ENCODE measurements at places on chromosomes 1 and 21.

- DNase-seq: no peak
Observed at GRCh38 chr1:1431845-1432273, 3.6 kb upstream of the VWA1 start.

DNA sequence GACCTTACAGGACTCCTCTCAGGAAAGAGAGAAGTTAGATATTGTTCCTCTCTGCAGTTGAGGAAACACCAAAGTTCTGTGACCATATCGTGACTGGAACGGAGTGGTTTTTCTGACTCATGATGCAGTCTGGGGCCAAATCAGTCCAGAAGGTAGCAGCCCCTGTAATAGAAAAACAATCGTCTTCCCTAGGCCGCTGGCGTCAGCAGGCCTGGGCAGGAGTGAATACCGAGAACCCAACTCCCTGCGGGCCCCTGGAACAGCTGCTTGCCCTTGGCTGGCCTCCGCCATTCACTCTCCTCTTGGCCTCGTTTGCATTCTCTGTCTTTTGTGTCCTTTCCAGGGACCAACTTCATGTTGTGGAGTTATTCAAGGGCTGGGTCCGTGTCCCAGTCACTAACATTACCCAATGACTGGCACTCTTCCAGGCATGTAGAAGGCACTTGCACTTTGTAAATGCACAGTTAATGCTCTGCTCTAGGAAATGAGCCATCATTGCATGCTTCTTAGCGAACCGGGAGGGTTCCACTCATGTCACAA, 10.9 kb upstream of the CD101 start:
- DNase-seq: no peak

- DNase-seq: peak; percentile 36
Observed at GRCh38 chr1:203702130-203702577, 62.8 kb upstream of the LAX1 start.

- DNase-seq: no peak
Observed at GRCh38 chr1:17648457-17649145, 106.5 kb upstream of the ACTL8 start.

- DNase-seq: no peak
Observed at GRCh38 chr1:208868554-208868953, 624.4 kb upstream of the PLXNA2 start.

GRCh38 chr1:6674771-6675170, 26.8 kb downstream of the DNAJC11 start:
- DNase-seq: no peak

- no peak for DNase-seq
Observed at GRCh38 chr1:29356663-29357062, 120.3 kb downstream of the PTPRU start.

DNA sequence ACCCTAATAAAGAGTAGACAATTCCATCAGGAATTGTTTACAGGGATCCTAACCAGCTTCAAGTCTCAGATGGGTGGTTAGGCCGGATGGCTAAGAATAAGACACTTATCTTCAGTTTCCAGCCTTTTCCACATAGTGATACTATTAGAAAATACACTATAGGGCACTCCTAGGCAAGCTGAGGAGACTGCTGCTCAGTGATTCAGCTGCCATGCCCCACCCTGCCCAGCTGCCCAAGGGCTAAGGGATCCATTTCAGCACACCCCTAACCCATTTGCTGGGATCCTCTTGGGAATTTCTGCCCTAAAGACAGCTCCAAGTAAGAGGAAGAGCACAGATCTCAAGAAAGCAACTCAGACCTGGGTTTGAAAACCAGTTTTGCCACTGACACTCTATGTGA, 31.9 kb downstream of the PLPP3 start:
- no peak for DNase-seq

- DNase-seq: no peak
Observed at GRCh38 chr1:21258331-21259134, 31.7 kb downstream of the ECE1 start.
